ENCODE measurements at places on chromosomes 7 and 10. TPM values are rescaled to one million over a fixed set of nuclear protein-coding genes. Genes with fewer than 3 reads are reported as not detected.

Gene WNT2
- not detected for total RNA-seq

Gene SLC18A3
- not detected for total RNA-seq

Gene SNX13
- 39.3 TPM for total RNA-seq

Gene SFXN2
- 7.3 TPM for total RNA-seq

Gene GPR26
- total RNA-seq: not detected

Gene ZNF786
- 3.4 TPM for total RNA-seq

Gene SPDYE16
- not detected for total RNA-seq

Gene EPO
- not detected for total RNA-seq

Gene ALOX5
- total RNA-seq: 2.0 TPM

Gene AKR1C1
- 28.1 TPM for total RNA-seq

Gene GRID2IP
- total RNA-seq: 0.22 TPM

Gene MTG1
- 13.7 TPM for total RNA-seq

Measured in A172 (cell line).